GM23248 (cell line): ENCODE measurements at places on chromosomes 1 and 21.
A peak's percentile ranks its signal among the peaks of the same experiment; 100 is the strongest.

DNA sequence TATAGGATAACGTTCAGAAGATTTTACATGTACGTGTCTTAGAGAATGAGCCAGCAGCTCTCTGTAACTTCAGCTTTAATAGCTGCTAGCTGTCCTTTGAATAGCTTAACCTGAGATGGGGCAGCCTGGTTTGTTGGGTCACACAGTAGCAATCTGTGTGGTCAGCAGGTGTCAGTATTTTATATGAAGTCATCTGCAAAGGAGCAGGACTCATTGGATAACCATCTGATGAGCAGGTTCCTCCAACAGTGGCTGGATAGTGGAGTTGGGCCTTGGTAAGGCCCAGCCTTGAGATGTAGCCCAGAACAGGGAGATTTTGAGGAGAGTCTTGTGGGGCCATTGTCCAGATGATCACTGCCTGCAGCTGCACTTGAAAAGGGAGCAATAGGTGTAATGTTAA, 6.4 kb downstream of the GSTM5 start:
- peak; percentile 25 for DNase-seq

- no peak for DNase-seq
These were observed 1.6 kb upstream of the PDXK start for GRCh38 chr21:43717166-43717853.

- peak; percentile 81 for DNase-seq
These were observed 978 bp downstream of the PRDM15 start for GRCh38 chr21:41877901-41878830.

- DNase-seq, result no peak
These were observed 155.3 kb downstream of the NPHP4 start for GRCh38 chr1:5836776-5837440.

DNA sequence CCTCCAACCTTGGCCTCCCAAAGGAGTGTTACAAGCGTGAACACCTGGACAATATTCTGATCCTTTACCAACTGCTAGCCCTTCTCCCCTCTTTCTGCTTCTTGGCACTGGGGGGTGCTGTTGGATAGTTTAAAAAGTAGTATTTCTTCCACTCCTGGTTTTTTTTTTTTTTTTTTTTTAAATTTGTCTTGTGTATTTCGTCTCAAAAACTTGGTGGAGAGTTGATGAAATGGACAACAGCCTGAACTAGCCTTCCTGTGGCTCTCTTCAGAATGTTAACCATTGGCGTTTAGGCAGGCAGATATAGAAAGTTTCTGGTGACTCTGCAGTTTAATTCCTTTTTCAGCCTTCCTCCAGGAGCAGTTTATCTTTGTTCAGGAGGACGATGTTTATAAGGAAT, 69.7 kb upstream of the USP24 start:
- peak; percentile 72 for DNase-seq
